Renal pelvis (tissue), 12 donors: ENCODE measurements at places on chromosomes 2 and 18. TPM values are rescaled to one million over a fixed set of nuclear protein-coding genes. Genes with fewer than 3 reads are reported as not detected.

The CCDC68 gene
- 6.9 TPM for polyA plus RNA-seq

The SERPINB4 gene
- 0.19 TPM for polyA plus RNA-seq

The IL1RL2 gene
- 0.98 TPM for polyA plus RNA-seq

The RESP18 gene
- not detected for polyA plus RNA-seq

The RAX gene
- not detected for polyA plus RNA-seq

The RNF149 gene
- polyA plus RNA-seq: 59.6 TPM

The MBP gene
- 18.5 TPM for polyA plus RNA-seq

The INO80D gene
- 10.7 TPM for polyA plus RNA-seq

The CRYGB gene
- not detected for polyA plus RNA-seq

The EPG5 gene
- polyA plus RNA-seq: 18.2 TPM

The RAB6C gene
- polyA plus RNA-seq: 0.04 TPM

The DGUOK gene
- polyA plus RNA-seq: 62.8 TPM

The FBXO41 gene
- polyA plus RNA-seq: 2.1 TPM

The TMEM200C gene
- 2.3 TPM for polyA plus RNA-seq

The IL1F10 gene
- not detected for polyA plus RNA-seq

The SLC16A14 gene
- polyA plus RNA-seq: 6.9 TPM

The PSMD14 gene
- polyA plus RNA-seq: 55.1 TPM

The IL1A gene
- 0.13 TPM for polyA plus RNA-seq

The CDKL4 gene
- polyA plus RNA-seq: 0.56 TPM

The ALPG gene
- polyA plus RNA-seq: not detected

The MAB21L4 gene
- polyA plus RNA-seq: 11.2 TPM

The UGT1A1 gene
- 0.90 TPM for polyA plus RNA-seq

The LCT gene
- polyA plus RNA-seq: 0.04 TPM

The CHPF gene
- polyA plus RNA-seq: 45.3 TPM

The ECEL1 gene
- 17.4 TPM for polyA plus RNA-seq

The PDE11A gene
- 6.9 TPM for polyA plus RNA-seq

The CPS1 gene
- 3.2 TPM for polyA plus RNA-seq
